ENCODE measurements at places on chromosomes 2 and 18. TPM values are rescaled to one million over a fixed set of nuclear protein-coding genes. Genes with fewer than 3 reads are reported as not detected.

MERTK gene
- 1.0 TPM for total RNA-seq

FOXI3 gene
- not detected for total RNA-seq

DNA sequence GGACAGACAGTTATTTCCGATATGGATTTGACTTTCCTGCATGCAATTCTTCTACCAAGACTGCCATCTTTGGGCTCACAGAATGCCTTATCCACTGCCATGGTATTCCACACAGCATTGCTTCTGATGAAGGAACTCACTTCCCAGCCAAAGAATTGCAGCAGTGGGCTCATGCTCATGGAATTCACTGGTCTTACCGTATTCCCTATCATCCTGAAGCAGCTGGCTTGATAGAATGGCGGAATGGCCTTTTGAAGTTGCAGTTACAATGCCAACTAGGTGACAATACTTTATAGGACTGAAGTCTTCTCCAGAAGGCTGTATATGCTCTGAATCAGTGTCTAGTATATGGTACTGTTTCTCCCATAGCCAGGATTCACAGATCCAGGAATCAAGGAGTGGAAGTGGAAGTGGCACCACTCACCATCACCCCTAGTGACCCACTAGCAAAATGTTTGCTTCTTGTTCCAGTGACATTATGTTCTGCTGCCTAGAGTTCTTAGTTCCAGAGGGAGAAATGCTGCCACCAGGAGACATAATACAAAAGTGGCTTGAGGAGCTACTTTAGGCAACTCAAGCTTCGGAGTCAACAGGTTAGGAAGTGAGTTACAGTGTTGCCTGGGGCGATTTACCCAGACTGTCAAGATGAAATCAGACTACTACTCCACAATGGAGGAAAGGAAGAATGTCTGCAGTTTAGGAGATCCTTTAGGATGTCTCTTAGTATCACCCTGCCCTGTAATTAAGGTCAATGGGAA, 23.8 kb upstream of the SMAD4 start:
- no peak overlapping the region for H3K4me3 ChIP-seq
- DNase-seq, result no peak
- H3K27me3 ChIP-seq, result no peaks in the 10 kb centered on the region
- no peaks in the 10 kb centered on the region for H3K4me1 ChIP-seq

- no peaks in the 10 kb centered on the region for H3K36me3 ChIP-seq
- DNase-seq, result peak; percentile 67
- H3K27ac ChIP-seq, result no peak overlapping the region
- H3K4me3 ChIP-seq, result no peak overlapping the region
Observed at GRCh38 chr2:127649684-127650040, 3.7 kb downstream of the GPR17 start.

GRCh38 chr2:189791338-189792042, 7.2 kb downstream of the PMS1 start:
- peaks cover 24% of the 10 kb centered on the region for H3K4me1 ChIP-seq
- no peak overlapping the region for H3K4me3 ChIP-seq
- no peaks in the 10 kb centered on the region for H3K27me3 ChIP-seq
- peaks cover 46% of the 10 kb centered on the region for H3K36me3 ChIP-seq
- H3K27ac ChIP-seq, result no peak overlapping the region
- DNase-seq, result no peak
